A673 (cell line): ENCODE measurements at places on chromosomes 7 and 10. TPM values are rescaled to one million over a fixed set of nuclear protein-coding genes. Genes with fewer than 3 reads are reported as not detected.

Gene BTBD16
- total RNA-seq = not detected in 2 replicates

DNA sequence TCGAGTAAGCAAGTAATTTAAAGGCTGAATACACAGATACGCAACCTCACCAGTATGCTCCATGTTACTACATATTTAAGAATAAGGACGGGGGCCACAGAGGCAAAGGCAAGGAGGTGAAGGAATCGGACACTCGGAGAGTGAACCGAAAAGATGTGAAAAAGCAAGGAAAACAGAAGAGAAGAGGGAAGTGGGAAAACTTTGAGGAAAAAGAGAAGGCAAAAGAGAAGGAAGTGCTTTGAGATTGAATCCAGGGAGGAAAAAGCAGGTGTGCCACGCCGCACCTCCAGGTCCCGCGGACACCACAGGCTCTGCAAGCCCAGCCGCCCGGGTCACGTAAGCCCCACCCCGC, 367 bp upstream of the AVL9 start:
- peak overlapping the region; percentile 60 for H3K27ac ChIP-seq
- H3K4me1 ChIP-seq = peaks cover 5% of the 10 kb centered on the region
- peak overlapping the region; percentile 81 for H3K4me3 ChIP-seq
- DNase-seq = no peak
- H3K27me3 ChIP-seq = no peaks in the 10 kb centered on the region
- H3K36me3 ChIP-seq = no peaks in the 10 kb centered on the region

DNA sequence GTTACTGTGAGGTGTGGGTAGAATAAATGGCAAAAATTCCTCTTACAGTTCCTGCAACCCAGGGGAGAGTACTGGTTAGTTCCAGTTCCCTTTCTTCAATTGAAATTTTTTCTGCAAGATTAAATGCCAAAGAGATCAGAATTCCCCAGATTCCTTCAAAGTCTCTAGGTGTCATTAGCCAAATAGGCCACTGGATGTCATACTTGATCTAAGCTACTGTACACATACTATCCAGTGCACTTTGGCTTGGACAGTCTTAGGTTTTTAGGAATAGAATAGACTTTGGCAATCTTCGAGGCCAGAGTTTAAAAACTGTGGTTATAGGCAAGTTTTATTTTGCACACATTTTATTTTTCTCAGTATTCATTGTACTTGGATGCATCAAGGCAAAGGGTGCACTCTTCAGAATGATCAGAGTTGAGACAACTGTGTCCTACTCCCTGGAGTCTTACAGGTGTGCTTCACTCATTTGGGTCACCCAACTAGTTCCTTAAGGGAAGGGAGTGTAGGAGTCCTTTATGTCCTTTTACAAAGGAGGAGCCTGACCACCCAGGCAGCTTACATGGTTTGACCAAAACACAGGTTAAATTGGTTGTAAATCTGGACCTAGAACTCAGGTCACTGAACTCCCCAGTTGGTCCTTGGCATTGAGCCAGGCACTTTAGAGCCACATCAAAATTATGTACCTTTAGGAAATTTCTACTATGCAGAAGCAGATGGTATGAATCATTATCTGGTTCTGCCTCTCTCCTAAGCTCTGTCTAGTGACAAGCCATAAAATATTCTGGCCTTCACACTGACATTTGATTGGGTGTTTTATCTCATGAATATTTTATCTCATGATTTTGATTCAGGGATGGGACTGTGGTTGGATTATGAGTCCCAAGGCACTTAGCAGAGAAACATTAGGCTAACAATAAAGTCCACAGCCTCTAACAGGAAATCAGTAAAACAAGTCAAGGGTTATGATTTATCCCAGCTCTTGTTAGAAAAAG, 49.5 kb downstream of the ASAH2B start:
- H3K27me3 ChIP-seq = peaks cover 4% of the 10 kb centered on the region
- H3K27ac ChIP-seq = no peak overlapping the region
- H3K4me3 ChIP-seq = no peak overlapping the region

- H3K36me3 ChIP-seq = no peaks in the 10 kb centered on the region
- no peak for DNase-seq
- peaks cover 5% of the 10 kb centered on the region for H3K27me3 ChIP-seq
Measured at GRCh38 chr7:155618708-155619633, 25.5 kb upstream of the RBM33 start.

Gene ASZ1
- total RNA-seq = not detected in 2 replicates

- H3K36me3 ChIP-seq = no peaks in the 10 kb centered on the region
- H3K4me3 ChIP-seq = no peak overlapping the region
- no peak overlapping the region for H3K27ac ChIP-seq
- H3K27me3 ChIP-seq = no peaks in the 10 kb centered on the region
Measured at GRCh38 chr7:137342828-137343261, 688 bp downstream of the PTN start.

DNA sequence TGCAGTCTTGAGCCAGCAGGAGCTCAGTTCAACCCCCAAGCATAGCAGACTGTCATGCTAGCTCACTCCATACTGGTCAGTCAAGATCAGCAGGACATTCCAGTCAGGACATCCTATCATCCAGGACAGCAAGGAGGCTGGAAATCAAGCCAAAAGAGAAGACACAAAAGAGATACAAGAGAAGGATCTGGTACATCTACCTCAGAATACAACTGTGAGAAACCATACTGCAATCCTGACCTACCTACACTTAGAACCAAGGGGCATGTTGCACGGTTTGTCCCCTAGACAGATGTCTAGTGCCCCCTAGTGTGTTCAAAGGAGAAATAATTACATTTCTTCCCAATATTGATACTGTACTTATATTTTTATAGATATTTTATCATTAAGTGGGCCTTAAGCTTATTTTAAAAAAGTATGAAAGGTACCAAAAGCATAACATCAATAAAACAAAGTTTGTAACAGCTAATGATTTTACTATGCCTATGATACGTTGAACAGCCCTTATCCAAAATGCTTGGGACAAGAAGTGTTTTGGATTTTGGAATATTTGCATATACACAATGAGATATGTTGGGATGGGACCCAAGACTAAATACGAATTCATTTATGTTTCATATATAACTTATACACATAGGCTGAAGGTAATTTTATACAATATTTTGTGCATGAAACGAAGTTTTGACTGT, 26.7 kb downstream of the ERCC6 start:
- peak; percentile 55 for DNase-seq
- no peaks in the 10 kb centered on the region for H3K4me1 ChIP-seq
- no peaks in the 10 kb centered on the region for H3K27me3 ChIP-seq
- H3K4me3 ChIP-seq = no peak overlapping the region
- no peak overlapping the region for H3K27ac ChIP-seq
- no peaks in the 10 kb centered on the region for H3K36me3 ChIP-seq

DNA sequence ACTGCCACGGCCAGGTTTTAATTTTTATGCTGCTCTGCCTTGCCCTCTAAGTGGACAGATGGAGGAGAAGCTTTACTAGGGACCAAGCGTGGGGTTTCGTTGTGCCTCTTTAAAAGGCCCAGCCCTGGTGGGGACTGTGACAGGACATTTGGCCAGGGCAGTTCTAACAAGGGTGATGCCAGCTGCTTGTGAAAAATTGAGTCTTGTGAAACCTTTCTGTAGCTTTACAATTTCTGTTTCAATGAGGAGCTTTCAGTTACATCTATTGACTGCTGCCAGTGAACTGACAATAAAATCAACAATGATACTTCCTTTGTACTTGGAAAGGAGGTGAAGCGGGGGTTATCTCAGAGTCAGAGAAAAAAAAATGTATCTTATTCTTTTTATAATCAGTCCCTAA, 233.1 kb upstream of the CSTF2T start:
- peaks cover 7% of the 10 kb centered on the region for H3K27me3 ChIP-seq
- H3K36me3 ChIP-seq = no peaks in the 10 kb centered on the region
- DNase-seq = no peak

GRCh38 chr10:132241086-132241485, 54.3 kb downstream of the DPYSL4 start:
- no peaks in the 10 kb centered on the region for H3K36me3 ChIP-seq
- H3K27ac ChIP-seq = no peak overlapping the region
- DNase-seq = no peak
- H3K4me3 ChIP-seq = no peak overlapping the region
- H3K4me1 ChIP-seq = no peaks in the 10 kb centered on the region

DNA sequence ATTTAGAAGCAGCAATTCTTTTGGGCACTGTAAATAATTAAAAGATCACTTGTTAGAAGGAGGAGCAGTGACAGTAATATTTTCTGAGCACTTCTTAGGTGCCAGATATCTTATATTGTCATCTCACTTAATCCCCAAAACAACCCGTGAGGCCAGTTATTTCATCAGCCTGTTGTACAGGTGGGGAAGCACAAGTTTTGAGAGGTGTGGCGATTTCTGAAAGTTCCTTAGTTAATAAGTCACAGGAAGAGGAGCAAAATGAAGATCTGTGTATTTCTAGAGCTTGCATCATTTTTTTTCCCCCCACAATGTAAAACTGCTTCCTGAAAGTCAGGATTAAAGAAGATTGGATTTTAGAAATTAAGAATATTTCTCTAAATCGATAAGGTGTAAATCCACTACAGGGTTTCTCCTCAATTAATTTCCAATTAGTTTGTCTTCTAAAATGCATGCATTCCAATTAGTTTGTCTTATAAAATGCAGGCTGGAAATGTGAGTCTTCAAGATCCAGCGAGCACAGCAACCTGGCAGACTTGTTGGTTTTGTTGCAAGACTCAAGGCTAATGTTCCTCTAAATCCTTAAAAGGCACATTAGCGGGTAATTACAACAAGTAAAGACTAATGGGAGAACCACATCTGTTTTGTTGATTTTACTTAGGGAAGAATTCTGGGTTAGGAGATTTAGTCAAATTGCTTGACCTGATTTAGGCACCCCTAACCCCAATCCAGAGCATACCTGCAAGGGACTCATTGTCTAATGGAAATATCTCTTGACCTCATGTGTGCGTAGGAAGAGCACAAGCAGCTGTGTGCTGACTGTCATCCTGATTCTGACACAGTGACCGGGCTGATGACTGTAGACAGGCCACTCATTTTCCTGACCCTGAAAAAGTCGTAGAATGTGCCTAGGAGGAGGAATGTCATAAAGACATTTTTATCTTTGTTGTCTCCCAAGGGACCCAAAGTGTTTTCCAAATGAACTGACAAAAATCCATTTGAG, 272.0 kb downstream of the BAMBI start:
- H3K27ac ChIP-seq = peak overlapping the region; percentile 44
- no peaks in the 10 kb centered on the region for H3K27me3 ChIP-seq
- H3K4me3 ChIP-seq = no peak overlapping the region
- DNase-seq = no peak

Gene KCNMA1
- 0.84 and 1.3 TPM in 2 replicates for total RNA-seq

Gene HTR5A
- total RNA-seq = not detected in 2 replicates

DNA sequence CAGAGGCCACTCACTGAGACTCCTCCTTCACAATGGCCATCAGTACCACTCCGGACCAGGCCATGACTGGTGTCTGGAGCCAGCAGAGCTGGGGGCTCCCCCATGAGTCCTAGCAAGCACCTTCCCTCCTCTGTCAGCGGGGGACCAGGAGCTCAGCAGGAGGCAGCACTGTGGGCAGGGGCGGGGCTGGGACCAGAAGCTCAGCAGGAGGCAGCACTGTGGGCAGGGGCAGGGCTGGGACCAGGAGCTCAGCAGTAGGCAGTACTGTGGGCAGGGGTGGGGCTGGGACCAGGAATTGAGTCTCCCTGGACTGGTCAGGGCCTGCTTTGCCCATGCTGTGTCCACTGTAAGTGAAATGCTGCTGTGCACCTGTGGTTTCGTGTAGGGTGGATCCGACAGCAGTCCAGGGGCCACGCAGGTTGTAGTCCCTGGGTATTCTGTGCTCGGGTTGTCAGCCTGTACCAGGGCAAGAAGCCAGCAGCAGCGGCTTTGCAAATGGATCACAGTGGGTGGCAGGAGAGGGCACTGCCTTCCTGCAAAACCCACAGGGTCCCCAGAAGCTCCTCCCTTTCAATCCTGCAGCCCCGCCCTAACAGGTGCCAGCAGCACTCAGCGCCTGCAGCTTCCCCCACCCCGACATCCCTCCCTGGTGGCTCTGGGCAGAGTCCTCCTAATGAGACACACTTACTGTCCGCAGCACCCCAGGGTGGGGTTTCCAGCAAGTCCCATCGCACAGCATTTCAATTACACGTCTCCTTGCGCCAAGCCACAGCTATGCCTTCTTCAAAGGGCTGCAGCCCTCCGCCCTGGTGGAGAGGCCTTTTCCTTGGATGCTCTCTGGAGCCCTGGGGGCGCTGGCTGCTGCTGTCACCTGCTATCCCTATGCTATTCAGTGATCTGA, 220.5 kb downstream of the TCERG1L start:
- no peaks in the 10 kb centered on the region for H3K27me3 ChIP-seq
- no peaks in the 10 kb centered on the region for H3K36me3 ChIP-seq

Gene BEND7
- total RNA-seq = 14.8 and 19.5 TPM in 2 replicates

- no peaks in the 10 kb centered on the region for H3K36me3 ChIP-seq
- H3K27me3 ChIP-seq = no peaks in the 10 kb centered on the region
- H3K4me3 ChIP-seq = no peak overlapping the region
Measured at GRCh38 chr10:4639960-4640359, 186.0 kb upstream of the AKR1E2 start.

DNA sequence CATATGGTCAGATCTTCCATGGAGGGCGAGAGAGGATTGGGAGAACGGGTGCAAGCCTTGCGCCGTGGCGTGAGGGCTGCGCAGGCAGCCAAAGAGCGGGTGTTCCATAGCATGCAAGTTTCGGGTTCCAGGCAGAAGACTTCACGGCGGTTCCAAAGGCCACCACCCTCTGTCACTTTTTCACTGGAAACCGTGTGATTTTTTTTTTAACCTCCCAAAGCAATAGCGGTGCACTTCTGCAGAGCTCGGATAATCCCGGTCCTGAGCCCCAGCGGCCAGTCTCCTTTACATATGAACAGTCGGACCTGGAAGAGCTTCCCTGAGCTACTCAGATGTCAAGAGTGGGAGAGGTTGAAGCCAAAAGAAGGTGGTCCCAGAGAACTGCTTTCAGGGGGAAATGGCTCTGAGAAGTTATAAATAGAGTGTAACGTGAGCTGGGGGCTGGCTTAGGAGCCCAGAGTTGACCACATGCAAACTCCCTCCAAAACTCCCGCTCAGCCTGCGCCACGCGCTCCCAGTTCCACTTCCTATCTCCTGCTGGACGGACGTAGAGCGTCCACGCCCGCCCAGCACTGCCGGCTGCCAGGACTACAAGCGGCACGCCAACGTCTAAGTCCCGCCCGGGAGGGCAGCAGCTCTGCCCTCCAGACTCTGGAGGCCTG, at the start of gene MEOX2:
Gene MEOX2 (minus strand): TSS at position 389 of the 662 bp plus-strand sequence. CDS start 281 bp downstream, at position 108.
- H3K27ac ChIP-seq = no peak within 1 kb of the TSS
- no peaks in the 10 kb centered on the region for H3K36me3 ChIP-seq
- H3K4me1 ChIP-seq = peaks cover 6% of the 10 kb centered on the region
- peak; percentile 7 for DNase-seq
- peaks cover 100% of the 10 kb centered on the region for H3K27me3 ChIP-seq

DNA sequence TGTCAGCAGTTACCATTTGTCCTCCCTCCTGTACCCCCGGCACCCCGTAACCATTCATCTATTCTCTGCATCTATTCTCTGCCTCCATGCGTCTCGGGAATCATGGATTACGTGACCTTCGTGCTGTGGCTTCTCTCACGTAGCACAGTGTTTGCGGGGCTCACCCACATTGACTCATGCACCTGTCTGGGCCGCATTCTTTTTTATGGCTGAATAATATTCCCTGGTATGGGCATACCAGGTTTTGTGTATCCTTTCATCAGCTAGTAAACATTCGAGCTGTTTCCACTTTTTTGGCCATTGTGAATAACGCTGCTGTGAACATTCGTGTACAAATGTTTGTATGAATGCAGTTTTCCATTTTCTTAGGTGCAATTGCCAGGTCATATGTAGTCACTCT, 17.7 kb downstream of the CUX1 start:
- no peak overlapping the region for H3K27ac ChIP-seq
- H3K36me3 ChIP-seq = no peaks in the 10 kb centered on the region
- H3K4me1 ChIP-seq = peaks cover 1% of the 10 kb centered on the region
- no peaks in the 10 kb centered on the region for H3K27me3 ChIP-seq
- no peak for DNase-seq
